ENCODE measurements at places on chromosomes 1 and 21.

GRCh38 chr1:20376171-20376570 is 85.5 kb downstream of the VWA5B1 start:
- DNase-seq, result no peak

- no peak for DNase-seq
These were observed 28.0 kb downstream of the ARHGAP29 start for GRCh38 chr1:94209425-94209824.

DNA sequence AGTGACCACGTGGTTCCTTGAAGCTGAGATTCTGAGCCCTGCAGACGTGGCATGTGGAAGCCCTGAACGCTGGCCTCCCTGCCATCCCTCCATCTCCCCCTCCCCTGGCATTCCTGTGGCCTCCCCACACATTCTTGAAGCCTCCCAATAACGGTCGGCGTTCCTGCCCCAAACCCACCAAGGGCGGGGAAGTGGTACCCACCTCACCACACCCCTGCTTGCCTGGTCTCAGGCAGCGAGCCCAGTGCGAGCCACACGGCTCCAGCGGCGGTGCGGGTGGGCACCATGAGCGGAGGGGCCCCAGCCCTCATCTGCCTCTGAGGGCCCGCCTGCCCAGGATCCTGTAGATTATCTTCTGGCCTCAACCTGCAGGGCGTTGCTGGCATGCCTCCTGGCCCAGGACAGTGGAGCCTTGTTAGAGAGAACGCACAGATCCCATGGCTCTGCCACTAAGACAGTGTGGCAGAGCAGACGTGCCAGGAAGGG is 20.6 kb upstream of the PRELP start:
- no peak for DNase-seq

DNA sequence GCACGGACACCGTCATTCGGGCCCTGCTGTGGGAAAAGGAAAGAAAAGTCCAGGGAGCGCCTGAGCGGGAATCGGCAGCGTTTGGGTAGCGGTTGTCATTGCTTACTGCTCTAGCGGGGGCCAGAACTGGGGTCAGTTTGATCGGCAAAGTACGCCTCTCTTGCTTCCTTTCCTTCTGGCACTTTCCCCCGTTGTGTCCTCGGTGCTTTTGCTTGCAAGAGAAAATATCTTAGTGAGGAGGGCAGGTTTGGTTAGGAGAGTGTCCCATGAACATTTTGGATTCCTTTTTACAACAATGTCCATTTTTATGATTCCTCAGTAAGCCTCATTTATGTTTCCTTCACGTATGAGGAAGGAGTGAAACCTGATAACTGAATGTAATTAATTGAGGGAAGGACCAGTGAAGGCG is 670 bp downstream of the ST3GAL3 start:
- no peak for DNase-seq

- no peak for DNase-seq
These were observed 94.0 kb upstream of the RAB3GAP2 start for GRCh38 chr1:220366269-220366668.

DNA sequence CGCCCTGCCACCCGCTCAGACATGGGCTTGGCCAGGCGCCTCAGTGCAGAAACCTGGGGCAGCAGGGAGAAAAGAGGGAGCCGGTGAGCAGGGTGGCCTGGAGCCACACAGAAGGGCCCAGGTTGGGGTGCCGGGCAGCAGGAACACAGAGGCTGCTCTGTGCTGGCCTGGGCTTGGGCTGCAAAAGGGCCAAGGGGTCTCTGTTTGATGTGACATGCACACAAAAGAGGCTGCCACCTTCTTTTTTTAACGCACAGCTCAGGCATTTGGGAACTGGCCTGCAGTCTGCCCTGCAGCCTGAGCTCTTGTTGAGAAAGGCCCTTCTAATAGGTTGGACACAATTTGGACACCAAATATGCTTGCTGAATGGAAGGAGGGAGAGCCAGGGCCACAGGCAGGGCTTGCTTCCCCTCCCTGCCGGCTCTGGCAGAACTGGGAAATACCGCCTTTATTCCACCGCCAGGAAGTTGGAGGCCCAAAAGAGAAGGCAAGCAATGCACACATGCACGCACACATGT is 32.4 kb downstream of the KIF21B start:
- no peak for DNase-seq

DNA sequence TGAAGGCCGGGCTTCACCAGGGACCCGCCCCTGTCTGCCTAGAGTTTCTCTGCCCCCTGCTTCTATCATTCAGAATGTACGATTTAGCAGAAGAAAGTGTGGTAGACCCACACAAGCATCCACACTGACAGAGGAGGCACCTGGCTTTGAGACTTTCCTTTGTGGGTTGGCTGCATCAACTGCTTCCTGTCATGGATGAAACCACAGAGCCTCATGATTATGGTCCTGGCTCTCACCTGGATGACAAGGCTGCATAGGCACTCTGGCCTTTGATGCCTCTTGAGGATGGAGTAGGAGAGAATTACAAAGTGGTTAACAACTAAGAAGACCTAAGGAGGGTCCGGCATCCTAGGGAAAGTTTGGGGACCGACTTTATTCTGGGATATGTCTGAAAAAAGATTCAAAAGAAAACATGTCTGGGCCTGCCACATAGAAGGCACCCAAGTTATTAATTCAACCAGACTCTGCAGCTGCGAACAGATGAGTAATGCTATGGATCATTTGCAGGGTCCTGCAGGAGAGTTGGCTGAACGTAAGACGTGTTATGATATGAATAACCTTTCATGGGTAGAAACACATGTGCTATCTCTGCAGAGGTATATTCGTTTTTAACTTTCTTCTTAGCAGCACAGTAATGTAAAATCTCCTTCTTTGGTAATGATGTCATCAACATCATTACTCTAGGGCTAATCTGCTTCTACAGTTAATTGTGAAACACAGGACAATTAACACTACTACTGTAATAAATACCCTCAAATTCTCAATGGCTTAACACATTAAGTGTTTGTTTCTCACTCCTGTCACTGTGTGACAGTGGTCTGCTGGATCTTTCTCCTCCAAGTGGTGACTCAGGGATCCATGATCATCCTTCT is 136.2 kb downstream of the SLC35F3 start:
- DNase-seq, result no peak

GRCh38 chr1:67514786-67515185 is 84.6 kb upstream of the SERBP1 start:
- DNase-seq, result no peak

DNA sequence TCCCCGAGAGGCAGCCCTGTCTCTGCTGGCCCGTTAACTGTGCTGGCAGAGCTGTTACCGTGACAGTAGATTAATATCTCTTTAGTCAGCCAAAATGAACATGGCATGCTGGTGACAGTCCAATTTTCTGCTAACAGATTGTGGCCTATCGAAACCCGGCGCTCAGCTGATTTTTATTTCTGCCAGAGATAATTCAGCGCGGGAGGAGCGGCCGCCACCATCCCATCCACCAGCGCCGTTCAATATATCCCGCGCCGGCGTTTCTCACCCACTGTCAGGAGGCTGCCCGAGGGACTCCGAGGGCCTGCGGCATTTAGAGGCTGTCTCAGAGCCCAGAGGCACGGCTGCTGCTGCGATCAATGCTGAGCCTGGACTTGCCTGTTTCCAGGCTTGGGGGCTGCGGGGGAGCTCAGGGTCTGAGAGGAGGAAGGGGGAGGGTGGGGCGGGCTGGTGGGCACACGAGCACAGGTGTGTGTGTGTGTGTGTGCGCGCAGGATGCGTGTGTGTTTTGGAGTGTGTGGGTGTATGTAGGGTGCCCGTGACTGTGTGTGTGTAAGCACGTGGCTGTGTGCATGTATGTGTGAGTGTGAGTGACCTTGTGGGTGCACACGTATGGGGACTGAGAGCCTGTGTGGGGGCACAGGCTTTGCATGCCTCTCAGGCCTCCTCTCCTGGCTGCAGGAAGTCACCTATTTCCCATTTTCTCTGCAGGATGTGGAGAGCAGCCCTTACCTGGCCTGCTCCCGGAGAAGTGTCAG is 109.7 kb upstream of the ACTRT2 start:
- no peak for DNase-seq

DNA sequence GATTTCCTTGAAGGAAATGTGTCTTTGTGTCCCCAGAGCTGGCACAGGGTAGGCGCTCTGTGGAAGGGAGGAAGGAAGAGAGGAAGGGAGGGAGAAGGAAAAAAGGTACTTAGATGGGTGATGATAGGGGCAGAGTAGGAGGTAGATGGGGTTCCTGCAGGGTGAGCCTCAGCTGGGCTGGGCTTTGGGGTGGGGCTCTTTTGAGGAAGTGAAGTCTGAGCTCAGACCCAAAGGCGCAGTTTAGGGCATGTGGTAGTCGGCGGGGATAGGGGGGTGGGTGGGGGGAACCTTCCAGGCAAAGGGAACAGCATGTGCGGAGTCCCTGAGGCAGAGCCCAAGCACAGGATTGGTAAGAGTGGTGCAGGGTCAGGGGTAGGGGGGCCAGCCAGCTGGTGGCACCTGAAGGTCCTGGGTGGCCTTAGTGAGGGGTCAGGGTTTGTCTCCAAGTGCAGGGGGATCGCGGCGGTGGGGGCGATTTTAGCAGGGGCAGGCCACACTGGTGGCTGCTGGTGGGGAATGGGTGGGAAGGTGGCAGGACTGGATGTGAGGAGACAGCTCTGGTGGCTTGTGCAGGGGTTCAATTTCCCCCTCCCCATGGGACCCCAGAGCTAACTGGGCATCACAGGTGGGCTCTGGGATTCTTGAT is 8.4 kb upstream of the HTR6 start:
- DNase-seq, result no peak

DNA sequence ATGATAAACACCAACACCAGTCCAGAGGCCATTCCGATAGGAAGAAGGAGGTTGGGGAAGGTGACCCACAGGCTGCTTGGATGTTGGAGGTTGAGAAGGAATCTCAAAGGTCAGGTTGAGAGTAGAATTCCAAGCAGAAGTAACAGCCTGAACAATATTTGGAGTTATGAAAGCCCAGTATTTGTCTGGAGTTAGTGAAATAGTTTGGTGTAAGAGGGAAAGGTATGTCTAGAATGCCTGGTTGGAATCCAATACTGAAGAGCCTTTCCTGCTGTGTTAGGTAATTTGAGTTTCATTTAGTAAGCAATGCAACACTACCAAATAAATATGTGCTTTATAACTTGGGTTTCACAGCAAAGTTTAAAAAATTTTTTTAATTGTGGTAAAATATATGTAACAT is 70.5 kb upstream of the MCOLN3 start:
- DNase-seq, result no peak

GRCh38 chr1:183039330-183039729 is 16.1 kb downstream of the LAMC1 start:
- DNase-seq, result no peak

DNA sequence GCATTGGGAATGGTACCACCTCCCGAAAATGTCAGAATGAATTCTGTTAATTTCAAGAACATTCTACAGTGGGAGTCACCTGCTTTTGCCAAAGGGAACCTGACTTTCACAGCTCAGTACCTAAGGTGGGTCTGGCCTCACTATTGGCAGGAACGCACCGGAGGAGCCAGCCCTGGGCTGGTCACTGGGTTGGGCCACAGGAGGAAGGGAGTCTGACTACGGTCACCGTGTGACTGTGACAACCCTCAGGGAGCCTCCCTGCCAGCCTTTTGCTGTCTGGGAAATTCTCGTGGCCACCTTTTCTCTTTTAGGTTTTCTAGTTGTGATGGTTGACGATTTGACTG is 2.2 kb downstream of the IL10RB start:
- DNase-seq, result no peak

- DNase-seq, result no peak
These were observed 263.1 kb downstream of the CAMTA1 start for GRCh38 chr1:7048395-7048794.

DNA sequence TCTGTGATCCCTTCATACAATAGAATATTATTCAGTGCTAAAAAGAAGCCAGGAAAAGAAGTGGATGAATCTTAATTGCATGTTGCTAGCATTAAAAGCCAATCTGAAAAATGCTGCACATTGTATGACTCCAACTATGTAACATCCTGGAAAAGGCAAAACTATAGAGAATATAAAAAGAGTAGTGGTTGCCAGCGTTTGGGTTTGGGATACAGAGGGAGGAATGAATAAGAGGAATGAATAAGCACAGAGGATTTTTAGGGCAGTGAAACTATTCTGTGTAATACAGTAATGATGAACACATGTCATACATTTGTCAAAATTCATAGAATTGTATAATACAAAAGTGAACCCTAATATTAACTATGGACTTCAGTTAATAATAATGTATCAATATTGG is 42.5 kb downstream of the GPR88 start:
- no peak for DNase-seq

- DNase-seq, result no peak
These were observed 138.5 kb downstream of the HS2ST1 start for GRCh38 chr1:87052961-87053360.

DNA sequence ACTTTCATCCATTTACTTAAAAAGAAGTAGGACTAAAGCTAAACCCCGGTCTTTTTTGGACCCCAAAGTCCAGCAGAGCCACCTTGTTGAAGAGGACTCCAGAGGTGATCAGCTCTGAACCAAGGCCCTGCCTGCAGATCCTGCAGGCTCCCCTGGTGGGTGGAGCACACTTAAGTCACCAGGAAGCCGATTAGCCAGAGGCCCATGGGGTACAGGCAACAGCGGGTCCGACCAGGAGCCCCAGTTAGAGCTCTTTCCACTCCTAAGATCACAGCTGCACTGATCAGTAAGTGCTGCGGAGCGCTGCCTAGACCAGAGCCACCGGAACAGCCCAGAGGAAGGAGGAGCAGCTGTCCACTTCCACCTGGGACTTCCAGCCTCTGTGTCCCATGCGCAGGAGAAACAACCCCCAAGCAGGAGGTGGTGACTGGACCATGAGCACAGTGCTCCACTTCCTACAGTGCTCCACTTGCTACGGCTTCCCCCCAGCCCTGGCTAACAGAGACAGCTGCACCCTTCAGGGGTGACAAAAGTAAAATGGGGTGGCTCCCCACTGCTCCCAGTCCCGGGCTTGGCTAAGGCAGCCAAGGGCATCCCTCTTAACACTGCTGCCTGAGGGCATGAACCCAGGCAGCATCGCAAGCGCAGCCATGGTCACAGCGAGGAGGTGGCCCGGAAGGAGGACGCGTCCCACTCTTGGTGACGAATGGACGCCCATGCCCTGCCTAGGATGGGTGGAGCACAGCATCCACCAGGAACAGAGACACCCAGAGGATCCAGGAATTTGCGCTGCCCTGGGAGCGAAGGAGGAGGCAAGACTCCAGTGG is 58.0 kb downstream of the NPHP4 start:
- DNase-seq, result no peak

DNA sequence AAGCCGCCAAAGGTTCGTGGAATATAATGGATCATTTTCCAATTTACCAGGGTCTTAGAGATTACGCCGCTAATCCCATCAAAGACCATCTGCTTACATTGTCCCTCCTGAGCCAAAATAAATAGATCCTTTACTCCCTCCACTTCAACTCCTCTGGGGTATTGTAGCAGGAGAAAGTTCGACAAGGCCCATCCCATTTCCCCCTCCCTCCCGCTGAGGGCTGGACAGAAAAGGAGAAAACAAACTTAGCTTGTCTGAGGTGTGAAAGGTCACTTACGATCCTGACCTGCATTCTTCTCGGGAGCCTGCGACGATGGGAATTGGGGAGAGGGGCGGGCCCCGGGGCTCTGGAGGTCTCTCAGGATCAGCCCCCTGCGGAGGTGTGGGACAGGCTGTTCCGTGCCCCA is 60.8 kb downstream of the MEF2D start:
- no peak for DNase-seq

DNA sequence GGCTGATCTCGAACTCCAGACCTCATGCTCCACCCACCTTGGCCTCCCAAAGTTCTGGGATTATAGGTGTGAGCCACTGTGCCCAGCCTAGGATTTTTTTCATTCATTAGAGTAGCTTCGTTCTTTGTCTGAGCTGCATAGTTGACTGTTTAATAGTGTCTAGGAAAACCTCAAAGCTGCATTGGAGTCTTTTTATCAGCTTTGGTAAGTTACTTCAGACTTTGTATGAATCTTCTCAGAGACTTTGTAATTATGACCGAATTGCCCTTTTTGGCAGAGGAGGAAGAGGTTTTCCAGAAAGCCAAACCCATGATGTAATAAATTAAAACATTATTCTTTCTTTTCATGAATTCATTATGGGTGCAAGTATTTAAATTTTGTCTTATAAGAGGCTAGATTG is 5.1 kb downstream of the DNAJB4 start:
- no peak for DNase-seq
